ENCODE measurements at places on chromosomes 16 and 17.

GRCh38 chr17:50603340-50603739 is 31.3 kb upstream of the ABCC3 start:
- DNase-seq, result no peak

GRCh38 chr17:72604518-72604917 is 483.7 kb downstream of the SOX9 start:
- no peak for DNase-seq

DNA sequence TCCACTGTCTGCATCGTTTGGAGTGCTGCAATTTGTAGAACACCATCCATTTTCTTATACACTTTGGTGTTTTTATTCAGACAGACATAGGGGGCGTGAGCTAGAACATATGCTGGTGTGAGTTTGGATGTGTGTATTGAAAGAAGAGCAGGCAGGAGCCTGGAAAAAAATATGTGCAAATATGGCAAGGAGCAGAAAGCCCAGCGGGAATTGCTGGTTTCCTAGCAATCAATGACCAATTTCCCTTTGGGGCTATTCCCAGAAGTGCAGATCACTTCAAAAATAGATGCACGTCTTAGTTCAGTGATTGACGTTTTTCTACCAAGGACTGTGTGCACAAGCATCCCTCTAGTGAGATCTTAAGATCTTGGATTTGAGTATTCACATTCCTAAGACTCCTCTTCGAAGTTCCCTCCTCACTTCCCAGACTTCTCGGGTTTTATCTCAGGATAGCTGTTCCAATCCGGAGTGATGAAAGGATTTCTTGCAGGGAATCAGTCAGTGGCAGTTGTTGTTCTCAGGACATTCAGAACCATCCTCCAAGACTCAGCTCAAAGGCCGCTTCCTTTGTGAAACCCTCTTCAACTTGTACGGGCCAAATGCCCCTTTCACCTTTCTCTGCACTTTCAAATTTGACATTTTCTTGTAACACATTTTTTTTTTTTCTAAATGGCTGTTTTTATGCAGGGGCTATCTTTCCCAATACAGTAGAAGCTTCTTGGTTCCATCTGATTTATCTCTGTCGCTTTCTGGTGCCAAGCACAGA is 268.7 kb upstream of the ASIC2 start:
- DNase-seq, result no peak

DNA sequence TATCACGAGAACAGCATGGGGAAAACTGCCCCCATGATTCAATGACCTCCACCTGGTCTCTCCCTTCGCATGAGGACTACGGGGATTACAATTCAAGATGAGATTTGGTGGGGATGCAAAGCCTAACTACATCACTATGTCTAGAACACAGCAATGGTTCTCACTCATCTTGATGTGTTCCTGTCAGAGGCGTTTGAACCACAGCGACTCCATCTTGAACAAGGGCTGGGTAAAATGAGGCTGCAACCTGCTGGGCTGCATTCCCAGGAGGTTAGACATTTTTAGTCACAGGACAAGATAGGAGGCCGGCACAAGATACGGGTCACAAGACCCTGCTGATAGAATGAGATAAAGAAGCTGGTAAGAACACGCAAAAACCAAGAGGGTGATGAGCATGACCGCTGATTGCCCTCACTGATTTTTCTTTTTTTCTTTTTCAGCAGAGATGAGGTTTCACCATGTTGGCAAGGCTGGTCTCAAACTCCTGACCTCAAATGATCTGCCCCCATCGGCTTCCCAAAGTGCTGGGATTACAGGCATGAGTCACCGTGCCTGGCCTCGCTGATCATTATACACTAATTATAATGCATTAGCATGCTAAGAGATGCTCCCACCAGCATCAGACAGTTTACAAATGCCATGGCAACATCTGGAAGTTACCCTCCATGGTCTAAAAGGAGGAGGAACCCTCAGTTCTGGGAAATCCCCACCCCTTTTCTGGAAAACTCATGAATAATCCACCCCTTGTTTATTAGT is 3.0 kb upstream of the PPY start:
- DNase-seq, result no peak

DNA sequence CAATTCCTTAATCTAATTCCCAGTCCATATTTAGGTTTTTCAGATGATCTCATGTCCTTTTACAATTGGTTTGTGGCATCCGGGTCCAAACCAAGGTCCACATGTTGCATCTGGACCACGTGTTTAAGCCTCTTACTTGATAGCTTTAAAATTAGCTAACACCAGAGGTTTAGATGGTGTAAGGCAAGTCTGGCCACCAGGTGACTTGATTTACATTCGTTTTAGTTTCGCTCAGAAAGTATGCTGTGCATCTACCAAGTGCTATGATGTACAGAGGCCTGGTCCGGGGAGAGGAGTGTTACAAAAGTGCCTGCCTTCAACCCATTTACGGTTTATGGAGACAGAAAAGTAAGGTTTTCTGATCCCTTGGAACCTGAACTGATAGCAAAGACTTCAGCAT is 878 bp upstream of the DNAJA2 start:
- peak; percentile 23 for DNase-seq

- no peak for DNase-seq
Measured at GRCh38 chr16:49961089-49961488, 63.9 kb upstream of the CNEP1R1 start.

- DNase-seq, result peak; percentile 91
Measured at GRCh38 chr17:54900457-54901229, at the start of gene TOM1L1. TSS of gene TOM1L1 (plus strand) at chr17:54900852. CDS start at chr17:54900866, 14 bp downstream.

DNA sequence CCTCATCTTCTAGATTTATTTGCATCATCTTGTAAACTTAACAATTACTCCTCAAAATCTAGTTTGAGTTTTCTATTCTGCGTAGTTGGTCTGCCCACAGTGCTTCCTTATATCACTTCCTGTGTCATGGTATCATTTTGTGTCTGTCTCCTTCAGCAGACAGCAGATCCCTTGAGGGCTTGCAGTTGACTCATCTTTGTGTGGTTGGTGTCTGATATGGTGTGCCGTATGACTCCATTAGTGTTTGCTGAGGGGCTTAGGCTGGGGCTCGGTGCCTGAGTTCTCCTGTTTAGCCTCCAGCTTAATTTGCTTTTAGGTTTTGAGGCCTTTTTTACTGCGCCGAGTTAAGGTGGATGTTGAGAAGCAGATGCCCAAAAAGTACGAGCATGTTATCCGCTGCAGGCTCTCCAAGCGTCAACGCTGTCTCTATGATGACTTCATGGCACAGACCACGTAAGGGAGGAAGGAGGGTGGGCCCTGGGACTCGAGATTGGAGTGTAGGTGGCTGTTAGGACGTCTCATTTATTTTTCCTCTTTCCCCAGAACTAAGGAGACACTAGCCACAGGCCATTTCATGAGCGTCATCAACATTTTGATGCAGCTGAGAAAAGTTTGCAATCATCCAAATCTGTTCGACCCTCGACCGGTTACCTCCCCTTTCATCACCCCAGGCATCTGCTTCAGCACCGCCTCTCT is 16.9 kb downstream of the SRCAP start:
- DNase-seq, result no peak

DNA sequence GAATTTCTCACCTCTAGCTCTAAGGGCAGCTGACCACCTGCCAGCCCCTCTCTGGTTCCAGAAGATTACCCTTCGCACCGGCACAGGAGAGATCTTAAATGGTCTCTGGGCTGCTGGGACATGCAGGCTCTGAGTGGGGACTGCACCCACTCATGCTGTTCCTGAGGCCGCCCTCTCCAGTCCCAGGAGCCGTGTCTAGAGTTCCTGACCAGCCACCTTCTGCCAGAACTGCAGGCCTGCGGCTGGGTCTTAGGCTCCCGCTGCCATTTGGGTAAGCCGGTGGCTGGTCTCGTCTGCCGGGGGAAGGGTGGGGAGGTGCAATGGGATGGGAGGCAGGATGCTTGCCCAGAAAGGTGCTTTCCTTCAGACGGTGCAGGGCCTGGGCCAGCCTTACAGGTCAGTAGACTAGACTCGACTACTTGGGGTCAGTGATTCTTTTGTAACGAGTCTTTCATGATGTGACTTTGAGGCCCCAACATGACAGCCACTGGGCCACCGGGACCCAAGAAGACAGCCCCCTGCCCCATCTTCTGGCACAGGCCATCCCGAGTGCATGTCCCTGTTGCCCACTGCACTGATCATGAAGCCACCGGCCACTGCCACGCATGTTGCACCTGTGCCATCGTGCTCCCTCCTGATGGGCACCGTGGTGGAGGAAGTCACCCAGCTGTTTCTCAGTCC is 26.4 kb downstream of the B9D1 start:
- DNase-seq, result no peak

Data from osteocyte (in vitro differentiated cells).